Natural killer cell (primary cell): ENCODE measurements at places on chromosomes 2 and 18. TPM values are rescaled to one million over a fixed set of nuclear protein-coding genes. Genes with fewer than 3 reads are reported as not detected.
A peak's percentile ranks its signal among the peaks of the same experiment; 100 is the strongest.

DNA sequence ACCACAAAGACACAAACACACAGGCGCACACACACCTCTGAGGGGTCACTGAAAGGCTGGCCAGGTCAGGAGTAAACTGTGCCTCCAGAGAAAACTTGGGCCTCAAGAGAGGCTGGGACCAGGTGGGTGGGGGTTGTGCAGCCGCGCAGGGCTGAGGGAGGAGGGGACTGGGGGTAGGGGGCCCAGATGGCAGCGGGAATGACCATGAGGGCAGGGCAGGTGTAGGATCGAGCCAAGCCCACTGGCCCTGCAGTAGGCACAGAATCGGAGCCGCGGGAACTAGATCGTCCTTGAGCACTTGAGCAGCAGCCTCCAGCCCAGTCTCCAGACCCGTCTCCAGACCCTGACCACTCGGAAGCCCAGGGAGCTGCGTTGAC is 36.8 kb downstream of the ANKMY1 start:
- no peak for DNase-seq
- no peaks in the 10 kb centered on the region for H3K4me1 ChIP-seq
- H3K36me3 ChIP-seq, result peaks cover 12% of the 10 kb centered on the region
- no peaks in the 10 kb centered on the region for H3K27me3 ChIP-seq
- H3K27ac ChIP-seq, result no peak overlapping the region

DNA sequence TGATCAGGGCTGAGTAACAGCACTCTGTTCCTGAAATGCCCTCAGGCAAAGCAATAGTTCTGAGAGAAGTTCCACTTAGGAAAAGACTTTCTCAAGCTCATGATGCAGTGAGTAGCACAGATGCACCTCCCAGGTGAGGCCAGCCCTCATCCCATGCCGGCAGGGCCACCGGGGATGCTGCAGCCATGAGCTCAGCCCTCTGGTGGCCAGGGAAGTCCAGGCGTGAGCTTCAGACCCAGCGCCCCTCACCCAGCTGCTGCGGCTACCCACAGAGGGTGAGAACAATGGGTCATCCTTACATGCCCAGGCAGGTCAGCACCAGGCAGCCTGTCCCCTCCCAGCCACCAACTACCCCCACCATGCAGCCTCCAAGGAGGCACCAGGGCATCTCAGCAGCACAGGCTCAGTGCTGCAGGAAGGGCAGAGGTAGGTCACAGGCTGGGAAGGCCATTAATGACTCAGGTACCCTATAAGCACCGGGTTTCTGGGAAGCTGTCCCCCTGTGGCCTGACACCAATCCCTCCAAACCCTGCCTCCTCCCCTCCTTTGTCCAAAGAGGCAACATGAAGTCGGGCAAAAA is 50.6 kb downstream of the TTC32 start:
- H3K27ac ChIP-seq, result no peak overlapping the region
- no peaks in the 10 kb centered on the region for H3K4me1 ChIP-seq
- H3K27me3 ChIP-seq, result no peaks in the 10 kb centered on the region

- no peaks in the 10 kb centered on the region for H3K36me3 ChIP-seq
- H3K27ac ChIP-seq, result peak overlapping the region; percentile 90
- H3K27me3 ChIP-seq, result no peaks in the 10 kb centered on the region
- DNase-seq, result peak; percentile 78
These were observed 16.2 kb upstream of the CXCR4 start for GRCh38 chr2:136134126-136134525.

GRCh38 chr18:63109802-63110201 is 209.8 kb downstream of the BCL2 start:
- DNase-seq, result no peak
- no peak overlapping the region for H3K27ac ChIP-seq
- H3K36me3 ChIP-seq, result no peaks in the 10 kb centered on the region
- no peaks in the 10 kb centered on the region for H3K27me3 ChIP-seq

- peaks cover 18% of the 10 kb centered on the region for H3K27me3 ChIP-seq
- peaks cover 12% of the 10 kb centered on the region for H3K4me1 ChIP-seq
- no peaks in the 10 kb centered on the region for H3K36me3 ChIP-seq
- no peak for DNase-seq
These were observed 33.6 kb downstream of the CHRNA1 start for GRCh38 chr2:174730698-174731018.

DNA sequence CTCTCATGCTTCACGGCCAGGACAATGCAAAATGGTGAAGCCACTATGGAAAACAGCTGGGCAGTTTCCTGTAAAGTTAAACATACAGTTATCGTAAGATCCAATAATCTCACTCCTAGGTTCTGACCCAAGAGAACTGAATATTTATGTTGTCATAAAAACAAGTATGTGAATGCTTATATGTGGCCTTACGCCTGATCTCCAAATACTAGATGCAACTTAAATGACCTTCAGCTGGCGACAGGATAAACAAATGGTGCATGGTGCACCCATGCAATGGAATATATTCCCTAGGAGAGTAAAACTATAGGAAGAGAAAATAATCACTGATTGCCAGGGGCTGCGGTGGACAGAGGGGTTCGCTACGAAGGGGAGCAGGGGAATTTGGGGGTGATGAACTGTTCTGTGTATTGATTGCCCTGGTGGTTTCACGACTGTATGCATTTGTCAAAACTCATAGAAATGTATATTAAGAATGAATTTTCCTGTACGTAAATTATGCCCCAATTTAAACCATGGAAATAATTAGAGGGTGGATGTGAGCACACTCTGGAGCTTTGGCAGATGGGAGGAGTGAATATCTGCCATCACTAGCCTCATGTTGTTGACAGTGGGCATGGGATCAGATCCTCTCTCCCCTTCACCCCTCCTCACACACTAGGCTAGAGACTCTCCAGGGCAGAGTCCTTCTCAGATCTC is 100.8 kb upstream of the MYCN start:
- H3K27ac ChIP-seq, result no peak overlapping the region
- no peak overlapping the region for H3K4me3 ChIP-seq
- H3K27me3 ChIP-seq, result no peaks in the 10 kb centered on the region

- H3K27ac ChIP-seq, result no peak overlapping the region
- no peaks in the 10 kb centered on the region for H3K36me3 ChIP-seq
- H3K4me1 ChIP-seq, result no peaks in the 10 kb centered on the region
- H3K4me3 ChIP-seq, result no peak overlapping the region
- no peaks in the 10 kb centered on the region for H3K27me3 ChIP-seq
- no peak for DNase-seq
These were observed 126.5 kb downstream of the RGPD3 start for GRCh38 chr2:106341666-106342065.

DNA sequence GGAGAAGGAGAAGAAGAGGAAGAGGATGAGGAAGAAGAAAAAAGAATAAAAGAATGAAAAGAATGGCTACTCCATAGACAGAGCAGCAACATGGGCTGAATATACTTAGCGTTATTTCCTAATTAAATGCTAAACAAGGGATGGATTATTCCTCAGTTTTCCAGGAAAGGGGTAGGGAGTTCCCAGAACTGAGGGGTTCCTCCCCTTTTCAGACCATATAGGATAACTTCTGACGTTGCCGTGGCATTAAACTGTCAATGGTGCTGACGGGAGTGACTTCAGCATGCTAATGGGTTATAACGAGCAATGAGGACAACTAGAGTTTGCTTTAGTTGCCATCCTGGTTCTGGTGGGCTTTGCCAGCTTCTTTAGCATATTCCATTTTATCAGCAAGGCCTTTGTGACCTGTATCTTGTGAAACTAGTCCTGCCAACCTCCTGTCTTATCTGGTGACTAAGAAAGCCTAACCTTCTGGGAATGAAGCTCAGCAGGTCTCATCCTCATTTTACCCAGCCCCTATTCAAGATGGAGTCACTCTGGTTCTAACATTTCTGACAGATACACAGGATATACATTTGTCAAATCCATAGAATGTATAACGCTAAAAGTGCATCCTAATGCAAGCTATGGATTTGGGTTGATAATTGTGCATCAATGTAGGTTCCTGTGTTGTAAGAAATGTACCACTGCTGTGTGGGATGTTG is 152.3 kb downstream of the MAIP1 start:
- no peaks in the 10 kb centered on the region for H3K27me3 ChIP-seq
- no peak overlapping the region for H3K4me3 ChIP-seq
- no peaks in the 10 kb centered on the region for H3K36me3 ChIP-seq
- no peaks in the 10 kb centered on the region for H3K4me1 ChIP-seq
- H3K27ac ChIP-seq, result no peak overlapping the region

GRCh38 chr2:9191041-9191481 is 15.6 kb upstream of the ASAP2 start:
- no peaks in the 10 kb centered on the region for H3K36me3 ChIP-seq
- H3K27me3 ChIP-seq, result no peaks in the 10 kb centered on the region
- no peak for DNase-seq
- H3K4me1 ChIP-seq, result no peaks in the 10 kb centered on the region
- H3K4me3 ChIP-seq, result no peak overlapping the region
- H3K27ac ChIP-seq, result no peak overlapping the region

ANKRD29 gene
- 0.35 TPM for total RNA-seq

EN1 gene
- not detected for total RNA-seq

HTR2B gene
- total RNA-seq, result not detected

DSC3 gene
- total RNA-seq, result not detected

COL6A3 gene
- 0.29 TPM for total RNA-seq

DPY30 gene
- 36.6 TPM for total RNA-seq
